ENCODE measurements at places on chromosomes 11 and 22.

GRCh38 chr11:12657981-12658380 is 16.2 kb upstream of the TEAD1 start:
- DNase-seq = no peak

DNA sequence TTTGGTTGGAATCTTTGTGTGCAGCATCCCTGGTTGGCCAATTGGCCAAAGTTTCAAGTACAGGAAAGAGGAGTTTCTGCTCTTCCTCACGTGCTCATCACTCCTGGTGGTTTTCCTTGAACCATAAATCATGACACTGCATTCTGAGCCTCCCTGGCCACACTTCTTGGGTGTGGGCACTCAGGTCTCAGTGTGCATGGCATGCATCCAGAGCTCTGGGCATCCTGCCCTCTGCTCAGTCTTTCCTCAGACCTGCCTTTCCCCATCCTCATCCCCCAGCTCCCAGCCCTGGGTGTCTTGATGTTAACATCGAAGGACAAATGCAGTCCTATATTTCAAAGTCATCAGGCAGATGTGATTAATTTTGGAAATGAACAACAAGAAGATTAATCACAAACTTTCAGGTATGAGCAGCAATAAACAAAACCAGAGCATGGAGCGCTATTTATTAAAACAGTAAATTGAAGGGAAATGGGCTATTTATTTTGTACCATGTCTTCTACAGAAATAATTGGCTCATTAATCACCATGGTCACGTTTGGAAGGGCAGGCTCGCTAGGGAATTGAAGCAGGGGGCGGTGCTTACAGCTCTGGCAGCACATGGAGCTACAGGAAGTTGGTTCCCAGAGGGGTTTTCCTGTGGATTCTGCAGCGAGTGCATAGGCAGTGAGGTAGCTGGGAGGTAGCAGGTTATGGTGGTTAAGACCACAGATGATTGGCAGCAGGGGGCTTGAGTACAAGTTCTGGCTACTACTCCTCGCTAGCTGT is 89.6 kb downstream of the CSNK2A3 start:
- no peak for DNase-seq

GRCh38 chr11:129905402-129905801 is 10.0 kb upstream of the NFRKB start:
- no peak for DNase-seq

GRCh38 chr11:34451053-34451452 is 12.3 kb downstream of the CAT start:
- DNase-seq = no peak

- no peak for DNase-seq
These were observed 73.8 kb upstream of the SESN3 start for GRCh38 chr11:95304777-95305176.

- DNase-seq = no peak
These were observed 24.3 kb upstream of the ADSL start for GRCh38 chr22:40322021-40322420.

DNA sequence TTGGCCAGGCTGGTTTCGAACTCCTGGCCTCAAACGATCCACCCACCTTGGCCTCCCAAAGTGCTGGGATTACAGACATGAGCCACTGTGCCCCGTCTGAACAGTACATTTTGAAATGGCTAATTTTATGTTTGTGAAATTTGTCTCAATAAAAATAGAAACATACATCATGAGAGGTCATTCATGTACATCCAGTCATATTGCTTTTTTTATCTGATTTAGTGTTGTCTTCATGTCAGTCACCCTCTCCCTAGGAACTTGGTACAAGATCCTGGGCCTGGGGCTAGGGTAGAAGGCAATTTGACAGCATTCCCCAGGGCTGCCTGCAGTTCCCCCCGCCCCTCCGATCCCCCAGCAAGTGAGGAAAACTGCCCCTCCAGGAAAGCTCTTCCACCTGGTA is 46.6 kb upstream of the RBFOX2 start:
- DNase-seq = no peak

DNA sequence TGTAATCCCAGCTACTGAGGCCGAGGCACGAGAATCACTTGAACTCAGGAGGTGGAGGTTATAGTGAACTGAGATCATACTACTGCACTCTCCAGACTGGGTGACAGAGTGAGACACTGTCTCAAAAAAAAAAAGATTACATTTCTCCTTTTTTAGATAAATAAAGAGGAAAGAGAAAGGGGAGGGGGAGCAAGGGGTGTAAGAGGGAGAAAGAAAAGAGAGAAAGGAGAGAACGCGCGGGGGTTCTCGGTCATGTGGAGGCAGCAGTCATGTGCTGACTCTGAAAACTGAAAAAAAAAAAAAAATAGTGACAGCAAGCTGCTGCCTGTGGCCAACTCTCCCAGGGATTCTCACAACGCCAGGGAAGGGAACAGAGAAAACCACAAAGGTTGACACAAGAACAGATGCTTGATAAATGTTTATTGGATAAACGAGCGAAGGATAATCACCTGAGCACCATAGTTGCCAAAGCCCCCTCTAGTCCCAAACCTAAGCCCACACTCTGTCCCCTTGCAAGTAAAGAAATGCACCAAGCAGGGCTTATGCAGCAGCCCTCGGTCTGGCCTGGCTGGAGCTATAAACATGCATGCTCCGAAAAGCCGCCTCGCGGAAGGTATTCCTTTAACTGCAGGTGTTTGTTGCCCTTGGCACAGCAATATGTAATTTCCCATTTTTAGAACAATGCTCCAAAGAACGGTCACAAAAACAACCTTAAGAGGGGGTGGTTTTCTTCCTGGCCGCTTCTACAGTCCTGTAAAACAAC is 14.5 kb downstream of the SCGB1A1 start:
- no peak for DNase-seq

DNA sequence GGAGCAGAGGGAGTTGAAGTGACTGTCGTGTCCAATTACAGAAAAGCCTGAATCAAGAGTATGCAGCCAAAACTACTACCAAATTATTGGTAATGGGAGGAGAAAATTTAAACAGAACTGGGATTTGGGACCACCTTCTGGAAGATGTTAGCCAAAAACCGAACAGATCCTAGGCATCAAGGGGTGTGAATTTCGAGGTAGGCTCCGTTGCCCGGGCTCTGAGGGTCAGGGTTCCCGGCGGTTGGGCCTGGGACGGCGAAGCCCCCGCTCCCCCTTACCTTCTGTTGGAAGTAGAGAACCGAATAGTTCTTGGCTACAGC is 313 bp downstream of the PRCP start:
- no peak for DNase-seq

- no peak for DNase-seq
These were observed 63.4 kb downstream of the SMIM38 start for GRCh38 chr11:69218946-69219720.

DNA sequence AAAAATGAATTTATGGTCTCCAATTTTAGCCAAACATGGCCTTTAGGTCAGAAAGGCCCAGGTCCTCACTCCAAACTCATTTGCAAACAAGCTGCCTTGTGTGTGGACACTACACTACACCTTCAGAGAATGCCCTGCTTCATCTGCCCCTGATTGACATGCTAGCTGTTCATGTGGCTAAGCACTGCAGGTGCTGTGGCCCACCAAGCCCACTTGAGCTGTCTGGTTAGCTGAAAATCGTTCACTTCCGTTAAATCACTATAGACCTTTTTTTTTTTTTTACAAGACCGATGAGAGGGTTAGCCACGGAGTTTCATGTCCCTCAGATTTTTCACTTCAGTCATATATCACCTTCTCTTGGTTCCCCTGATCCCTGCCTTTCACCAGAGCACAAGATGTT is 39.3 kb downstream of the NF2 start:
- no peak for DNase-seq

- no peak for DNase-seq
These were observed 3.0 kb downstream of the C11orf68 start for GRCh38 chr11:65915821-65916251.

DNA sequence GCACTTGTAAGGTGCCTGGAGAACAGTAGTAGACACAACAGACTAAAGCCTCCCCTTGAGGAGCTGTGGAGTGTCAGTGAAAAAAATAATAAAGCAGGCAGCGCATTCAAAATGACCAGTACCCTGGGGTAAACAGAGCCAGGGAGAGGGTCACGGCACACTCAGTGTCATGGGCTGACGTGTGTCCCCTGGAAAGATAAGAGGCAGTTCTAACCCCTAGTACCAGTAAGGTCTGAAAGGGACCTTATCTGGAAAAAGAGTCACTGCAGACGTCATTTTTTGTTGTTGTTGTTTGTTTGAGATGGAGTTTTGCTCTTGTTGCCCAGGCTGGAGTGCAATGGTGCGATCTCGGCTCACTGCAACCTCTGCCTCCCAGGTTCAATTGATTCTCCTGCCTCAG is 32.0 kb downstream of the DUSP8 start:
- DNase-seq = no peak
